ENCODE measurements at places on chromosomes 5 and 9.
A peak's percentile ranks its signal among the peaks of the same experiment; 100 is the strongest.

DNA sequence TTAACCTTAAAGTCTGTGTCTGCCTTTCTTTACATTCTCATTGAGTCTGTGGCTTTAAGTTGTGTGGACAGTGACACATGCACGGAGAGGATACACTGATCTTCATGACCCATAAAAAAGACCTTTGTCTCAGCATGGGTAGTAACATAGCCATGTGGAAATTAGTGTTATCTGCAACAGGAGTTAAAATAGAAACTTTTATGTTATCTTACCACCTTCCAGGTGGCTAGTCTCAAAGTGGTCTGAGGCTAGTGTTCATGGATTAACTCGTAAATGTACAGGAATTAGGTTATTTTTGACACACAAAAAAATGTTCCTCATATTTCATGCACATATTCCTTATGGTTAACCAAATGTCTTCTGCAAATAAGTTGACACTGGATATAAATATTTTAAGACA, 607.0 kb downstream of the ISL1 start:
- no peak for DNase-seq

GRCh38 chr5:140420226-140420570, 18.6 kb downstream of the ANKHD1 start:
- no peak for DNase-seq

DNA sequence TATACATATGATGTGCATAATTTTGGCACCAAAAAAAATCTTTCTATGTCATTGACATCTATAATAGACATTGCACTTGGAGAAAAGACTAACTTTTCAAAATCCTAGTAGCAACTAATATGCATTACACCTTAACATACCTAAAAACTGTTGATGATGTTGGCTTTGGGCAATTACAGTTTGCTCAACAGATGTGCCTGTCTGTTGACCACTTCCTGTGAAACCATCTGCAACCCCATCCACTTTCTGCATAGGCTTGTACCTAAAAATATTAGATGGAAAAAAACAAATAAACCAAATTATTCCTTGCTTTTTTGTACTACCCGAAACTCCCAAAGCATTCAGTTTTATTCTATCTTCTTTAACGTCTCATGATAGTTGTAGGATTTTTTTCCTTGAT, 248.6 kb downstream of the RFX3 start:
- no peak for DNase-seq

DNA sequence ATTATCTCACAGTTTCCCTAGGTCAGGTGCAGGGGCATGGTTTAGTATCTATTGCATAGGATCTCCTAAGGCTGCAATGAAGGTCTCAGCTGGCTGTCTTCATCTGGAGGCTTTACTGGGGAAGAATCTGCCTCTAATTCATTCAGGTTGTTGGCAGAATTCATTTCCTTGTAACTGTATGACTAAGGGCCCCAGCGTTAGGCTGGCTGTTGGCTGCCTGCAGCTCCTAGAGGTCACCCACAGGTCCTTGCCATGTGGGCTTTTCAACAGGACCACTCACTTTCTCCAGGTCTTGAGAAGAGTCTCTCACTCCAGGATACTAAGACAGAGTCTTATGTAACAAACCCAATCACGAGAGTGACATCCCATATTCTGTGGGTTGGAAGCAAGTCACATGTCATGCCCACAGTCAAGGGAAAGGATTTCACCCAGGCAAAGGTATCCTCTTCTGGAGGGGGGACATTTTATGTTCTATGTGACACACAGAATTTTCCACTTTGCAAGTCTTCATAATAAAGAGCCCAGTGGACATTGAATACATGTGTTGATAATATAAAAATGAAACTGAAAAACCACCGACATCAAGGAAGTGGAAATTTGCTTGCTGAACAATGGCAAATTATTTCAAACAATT, 38.2 kb downstream of the HMHB1 start:
- DNase-seq, result no peak

GRCh38 chr5:178630951-178631350, 4.1 kb upstream of the CLK4 start:
- DNase-seq, result no peak

DNA sequence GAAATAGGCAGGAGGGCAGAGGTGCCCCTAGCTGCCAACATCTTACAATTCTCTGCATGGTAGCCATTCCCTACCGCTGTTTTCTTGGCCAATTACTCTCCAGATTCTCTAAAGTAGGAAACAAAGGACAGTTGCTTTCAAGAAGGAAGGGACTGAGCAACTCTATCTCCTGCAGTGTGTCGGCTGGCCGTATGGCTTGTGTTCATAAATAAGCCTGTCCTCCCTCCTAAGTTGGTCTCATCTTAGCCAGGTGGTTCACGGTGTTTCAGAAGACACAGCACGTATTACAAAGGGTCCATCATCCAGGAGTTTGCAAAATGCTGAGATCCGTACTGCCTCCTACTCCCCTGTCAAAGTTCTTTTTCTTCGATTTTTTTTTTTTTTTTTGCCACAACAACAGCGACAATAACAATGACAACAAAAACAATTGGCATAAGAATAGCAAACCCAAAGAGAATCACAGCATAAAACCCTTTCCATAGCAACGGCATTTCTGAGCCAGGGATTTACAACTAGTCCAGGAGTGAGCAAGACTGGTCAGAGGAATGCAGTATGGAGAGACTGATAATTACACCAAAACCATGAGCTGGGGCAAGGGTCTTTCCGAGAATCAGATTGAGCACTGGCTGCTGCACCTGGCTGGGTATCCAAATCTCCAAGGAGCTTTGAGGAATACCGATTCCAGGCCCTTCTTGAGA, 212.8 kb downstream of the SLIT3 start:
- DNase-seq, result no peak

- DNase-seq, result no peak
Observed at GRCh38 chr5:41240390-41240789, 27.1 kb upstream of the C6 start.

- DNase-seq, result peak; percentile 61
Observed at GRCh38 chr5:134245101-134245604, 19.3 kb upstream of the PPP2CA start.

GRCh38 chr5:126931963-126932660, 98.2 kb downstream of the MARCHF3 start:
- no peak for DNase-seq

DNA sequence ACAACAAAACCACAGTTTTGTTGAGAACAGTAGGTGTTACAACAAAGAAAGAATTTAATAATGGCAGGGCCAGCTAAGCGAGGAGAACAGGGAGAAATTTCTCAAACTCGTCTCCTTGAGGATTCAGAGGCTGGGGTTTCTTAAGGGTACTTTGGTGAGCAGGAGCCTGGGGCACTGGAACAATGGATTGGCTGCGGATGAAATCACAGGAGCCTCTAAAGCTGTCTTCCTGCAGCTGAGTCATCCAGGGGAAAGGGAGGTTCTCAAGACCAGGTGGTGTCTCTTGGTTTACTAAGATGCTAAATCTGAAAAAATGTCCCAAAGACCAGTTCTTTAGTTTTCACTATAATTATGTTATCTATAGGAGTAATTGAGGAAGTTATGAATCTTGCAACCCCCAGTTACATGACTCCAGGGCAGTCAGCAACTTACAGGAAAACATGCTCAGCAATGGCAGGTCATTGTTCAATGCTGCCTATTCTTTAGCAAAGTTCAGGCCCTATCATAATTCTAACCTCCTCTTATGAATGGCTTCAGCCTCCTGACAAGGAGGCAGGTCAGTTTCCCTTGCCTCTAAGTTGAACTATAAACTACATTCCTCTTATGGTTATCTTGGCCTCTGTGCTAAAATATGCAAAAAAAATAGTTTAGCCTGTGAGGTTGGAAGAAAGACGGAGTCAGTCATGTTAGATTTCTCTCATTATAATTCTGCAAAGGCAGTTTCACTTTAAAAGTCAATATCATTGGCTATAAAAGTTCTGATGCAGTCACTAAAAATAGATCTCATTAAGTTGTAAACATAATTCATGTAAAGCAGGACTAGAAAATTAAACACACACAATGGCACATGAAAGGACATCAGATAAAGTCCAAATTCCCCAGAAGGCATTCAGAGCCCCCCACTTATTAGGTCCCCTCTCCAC, 63.3 kb upstream of the CKS2 start:
- DNase-seq, result no peak

DNA sequence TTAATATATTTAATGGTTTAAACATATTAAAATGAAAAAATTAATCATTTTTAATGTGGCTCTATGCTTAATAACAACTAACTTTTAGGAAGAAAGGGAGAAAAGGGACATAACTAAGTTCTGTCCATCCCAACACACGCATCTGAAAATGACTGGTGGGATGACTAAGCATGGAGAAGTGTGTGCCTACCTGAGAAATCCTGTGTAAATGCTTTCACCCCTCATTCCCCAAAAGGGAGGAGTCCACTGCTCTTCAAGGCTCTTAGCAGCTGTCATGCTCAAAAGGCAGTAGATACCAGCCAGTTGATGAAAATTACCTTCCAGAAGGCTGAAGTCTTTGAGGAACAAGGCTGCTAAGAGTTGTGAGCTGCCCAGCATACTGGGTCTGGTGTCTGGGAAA, 130.9 kb downstream of the NFIB start:
- DNase-seq, result no peak

DNA sequence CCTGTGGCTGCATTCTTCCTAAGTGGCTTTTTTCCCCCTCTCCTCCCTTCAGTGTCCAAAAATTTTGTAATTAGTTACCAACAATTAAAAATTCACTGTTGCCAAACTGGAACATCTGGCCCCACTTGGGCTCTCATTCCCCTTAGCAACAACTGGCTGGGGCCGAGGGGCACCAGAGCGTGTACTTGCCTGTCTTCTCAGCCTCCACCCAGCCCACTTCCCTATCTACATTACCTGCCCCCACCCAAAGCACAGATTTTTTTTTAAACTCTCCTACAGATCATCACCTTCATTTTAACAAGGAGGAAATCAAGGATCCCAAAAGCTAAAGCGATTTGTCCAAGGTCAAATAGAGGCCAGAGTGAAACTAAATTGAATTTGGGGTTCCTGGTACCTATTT, 278.8 kb downstream of the EBF1 start:
- DNase-seq, result no peak

GRCh38 chr5:74186356-74187315, 453.9 kb downstream of the ENC1 start:
- DNase-seq, result no peak

DNA sequence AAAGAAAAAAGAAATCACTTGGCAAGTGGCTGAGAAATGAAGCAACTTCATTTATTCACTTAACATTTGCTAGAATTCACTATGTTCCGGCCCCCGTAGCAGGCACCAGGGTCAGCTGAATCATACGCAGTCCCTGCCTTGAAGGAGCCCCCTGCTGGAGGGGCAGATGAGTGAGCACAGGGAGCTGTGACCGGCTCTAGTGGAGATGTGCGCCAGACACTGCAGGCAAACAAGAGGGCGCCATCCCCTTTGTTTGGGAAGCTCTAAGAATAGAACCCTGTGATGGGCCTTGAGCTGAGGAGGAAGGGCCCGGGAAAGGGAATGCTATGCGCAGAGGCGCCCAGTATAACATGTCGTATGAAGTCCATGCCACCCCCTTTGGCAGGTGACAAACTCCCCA, 20.2 kb upstream of the RPL26L1 start:
- DNase-seq, result peak; percentile 35

DNA sequence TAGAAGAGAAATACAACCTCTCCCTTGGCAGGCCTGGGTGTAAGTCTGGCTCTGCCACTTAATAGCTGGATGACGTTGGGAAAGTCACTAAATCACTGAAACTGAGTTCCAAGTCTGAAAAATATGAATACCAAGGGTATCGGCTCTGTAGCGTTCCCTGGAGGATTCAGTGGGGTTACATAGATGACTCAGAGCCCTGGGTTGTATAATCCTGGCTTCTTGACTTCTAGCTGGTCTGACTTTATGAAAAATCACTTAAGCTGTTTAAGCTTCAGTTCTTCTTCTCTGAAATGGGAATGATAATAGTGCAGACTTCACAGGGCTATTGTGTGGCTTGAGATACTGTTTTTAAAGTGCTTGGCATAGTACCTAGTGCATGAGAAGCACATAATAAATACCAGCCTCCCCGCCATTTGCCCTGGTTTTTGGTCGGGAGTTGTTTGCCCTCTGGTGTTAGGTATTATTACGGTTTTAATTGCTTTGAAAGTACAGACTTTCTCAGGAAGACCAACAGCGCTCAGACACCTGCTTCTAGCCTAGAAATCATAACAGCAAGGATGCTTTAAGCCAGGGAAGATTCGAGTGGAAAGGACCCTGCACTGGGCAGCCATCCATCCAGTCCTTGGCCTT, 43.0 kb downstream of the CYFIP2 start:
- no peak for DNase-seq

DNA sequence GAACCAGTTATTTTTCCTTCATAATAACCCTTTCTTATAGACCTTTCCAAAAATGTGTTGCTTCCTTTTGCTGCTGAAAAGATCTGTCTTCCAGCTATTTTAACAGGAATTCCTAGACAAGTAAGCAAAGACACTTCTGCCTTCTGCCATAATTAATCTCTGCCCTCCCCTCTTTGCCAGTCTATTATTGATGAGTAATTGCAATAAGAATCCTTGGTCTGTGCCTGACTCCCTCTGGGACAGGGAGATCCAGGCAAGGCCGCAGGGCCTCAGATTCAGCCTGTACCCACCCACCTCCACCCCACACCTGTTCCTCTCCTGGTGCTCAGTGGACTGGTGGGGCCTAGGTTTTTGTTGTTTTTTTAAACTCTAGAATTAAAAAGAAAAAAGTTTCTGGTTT, 8.3 kb downstream of the FOXD1 start:
- DNase-seq, result no peak

DNA sequence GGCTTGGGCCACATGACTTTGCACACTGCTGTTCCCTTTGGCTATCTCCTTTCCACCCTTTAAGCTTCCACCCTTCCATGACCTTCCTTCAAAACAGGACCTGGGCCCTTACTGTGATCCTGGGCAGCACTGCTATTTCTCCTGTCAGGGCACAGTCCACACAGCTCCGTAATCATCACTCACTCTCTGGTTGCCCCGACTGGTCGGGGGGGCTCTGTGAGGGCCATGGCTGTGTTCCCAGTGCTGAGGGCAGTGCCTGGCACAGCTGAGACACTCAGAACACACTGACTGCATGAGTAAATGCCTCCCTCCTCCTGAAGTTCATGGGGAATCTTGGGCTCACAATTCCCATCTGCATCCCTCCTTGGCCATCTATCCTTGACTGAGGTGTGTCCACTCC, 12.2 kb downstream of the TRAF1 start:
- DNase-seq, result no peak

DNA sequence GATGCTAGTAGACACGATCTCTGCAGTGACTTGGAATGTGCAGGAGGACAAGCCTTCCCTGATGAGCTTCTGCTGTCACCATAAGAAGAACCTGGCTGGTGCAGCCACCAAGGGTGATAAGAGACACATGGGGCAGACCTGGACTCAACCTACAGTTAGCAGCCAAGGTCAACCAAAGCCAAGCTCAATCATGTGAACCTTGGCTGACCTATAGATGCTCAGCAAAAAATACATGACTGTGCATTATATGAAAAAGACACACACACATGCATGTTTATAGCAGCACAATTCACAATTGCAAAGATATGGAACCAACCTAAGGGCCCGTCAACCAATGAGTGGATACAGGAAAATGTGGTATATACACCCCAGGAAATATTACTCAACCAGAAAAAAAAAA, 86.9 kb downstream of the TARS1 start:
- DNase-seq, result no peak

- no peak for DNase-seq
Observed at GRCh38 chr9:37293664-37294524, 128.6 kb upstream of the GRHPR start.

GRCh38 chr5:10355071-10355889, 1.8 kb downstream of the MARCHF6 start:
- no peak for DNase-seq

All from DMS 273 treated with DMSO at 0.1 percent for 48 hours (cell line).